ENCODE measurements at places on chromosomes 11 and 22.

DNA sequence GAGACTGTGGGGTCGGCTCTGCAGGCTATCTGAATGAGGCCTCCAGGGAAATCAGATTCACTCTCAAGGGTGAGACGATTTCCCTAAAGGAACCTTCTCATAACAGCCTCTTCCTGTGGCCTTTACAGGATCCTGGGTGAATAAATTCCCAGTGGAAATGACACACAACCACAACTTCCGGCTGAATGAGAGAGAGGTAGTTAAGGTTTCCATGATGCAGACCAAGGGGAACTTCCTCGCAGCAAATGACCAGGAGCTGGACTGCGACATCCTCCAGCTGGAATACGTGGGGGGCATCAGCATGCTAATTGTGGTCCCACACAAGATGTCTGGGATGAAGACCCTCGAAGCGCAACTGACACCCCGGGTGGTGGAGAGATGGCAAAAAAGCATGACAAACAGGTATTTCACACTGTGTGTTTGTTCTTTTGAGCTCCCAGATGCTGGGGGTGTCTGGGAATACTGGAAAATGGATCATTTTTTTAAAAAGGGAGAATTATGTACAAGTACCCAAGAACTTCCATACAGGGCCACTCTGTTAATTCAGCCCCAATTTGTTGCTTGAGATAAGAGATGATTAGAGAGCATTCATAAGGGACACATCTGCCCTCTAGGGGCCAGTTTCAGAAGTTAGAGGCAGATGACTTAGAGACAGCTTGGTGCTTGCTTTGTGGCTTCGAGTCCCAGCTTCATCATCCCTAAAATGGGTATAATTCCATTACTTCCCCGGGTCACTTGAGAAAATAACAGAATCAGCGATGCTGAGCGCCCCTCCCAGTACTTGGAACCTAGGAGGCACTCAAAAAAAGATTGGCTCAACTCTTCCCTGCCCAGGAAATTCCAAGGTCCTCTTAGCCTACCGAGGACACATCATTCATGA is 10.2 kb downstream of the SERPIND1 start:
- DNase-seq: peak; percentile 69

GRCh38 chr11:81174646-81175330 is 1558.9 kb downstream of the FAM181B start:
- DNase-seq: no peak

DNA sequence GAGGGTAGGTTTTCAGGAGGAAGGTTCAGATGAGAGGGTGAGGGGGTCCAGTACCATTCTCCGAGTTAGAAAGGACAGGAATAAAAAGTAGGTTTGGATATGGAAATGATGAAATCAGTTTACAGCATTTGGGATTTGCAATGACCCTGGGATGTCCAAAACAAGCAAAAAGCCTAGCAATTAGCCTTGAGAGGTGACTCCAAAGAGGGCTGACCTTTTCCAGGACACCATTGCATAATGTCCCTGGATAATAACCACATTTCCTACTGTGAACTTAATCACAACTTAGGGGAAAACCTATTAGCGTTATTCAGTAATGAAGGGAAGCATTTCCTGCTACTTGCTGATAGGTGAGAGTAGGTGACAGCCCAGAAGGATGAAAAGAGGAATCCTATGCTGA is 101.4 kb upstream of the ARHGAP42 start:
- no peak for DNase-seq

GRCh38 chr22:27903805-27904473 is 15.1 kb downstream of the PITPNB start:
- no peak for DNase-seq

- DNase-seq: no peak
These were observed 24.0 kb downstream of the TCP11L1 start for GRCh38 chr11:33063326-33063881.

DNA sequence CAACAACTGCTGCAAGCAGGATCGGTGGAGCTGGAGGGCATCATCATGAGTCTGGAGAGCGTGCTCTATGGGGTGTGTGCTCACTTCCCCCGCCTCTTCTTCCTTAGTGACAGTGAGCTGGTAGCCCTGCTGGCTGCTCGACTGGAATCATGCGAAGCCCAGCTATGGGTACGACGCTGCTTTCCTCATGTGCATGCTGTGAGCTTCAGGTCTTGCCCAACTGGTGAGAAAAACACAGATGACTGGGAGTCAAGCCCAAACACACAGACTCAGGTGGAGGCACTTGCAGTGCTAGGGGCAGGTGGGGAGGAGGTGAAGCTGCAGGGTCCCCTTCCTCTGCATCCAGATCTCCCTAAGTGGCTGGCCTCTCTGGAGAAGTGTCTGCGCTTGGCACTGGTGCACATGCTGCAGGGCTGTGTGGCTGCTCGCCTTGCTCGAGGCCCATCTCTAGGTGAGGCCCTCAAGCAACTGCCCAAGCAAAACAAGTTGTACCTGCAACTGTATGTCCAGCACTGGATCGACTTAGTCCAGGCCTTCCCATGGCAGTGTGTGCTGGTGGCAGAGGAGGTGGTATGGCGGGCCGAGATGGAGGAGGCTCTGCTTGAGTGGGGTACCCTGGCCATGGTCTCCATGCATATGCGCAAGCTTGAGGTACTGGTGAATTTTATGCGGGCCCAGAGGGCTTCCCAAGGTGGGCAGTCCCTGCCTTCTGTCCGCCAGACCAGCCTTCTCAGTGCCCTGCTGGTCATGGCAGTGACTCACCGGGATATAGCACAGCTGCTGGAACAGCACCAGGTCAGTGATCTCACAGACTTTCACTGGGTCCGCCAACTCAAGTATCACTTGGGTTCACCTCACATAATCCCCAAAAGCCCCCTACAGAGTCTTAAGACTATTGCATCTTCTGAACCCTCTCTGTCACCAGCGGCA is 48.1 kb downstream of the DNHD1 start:
- DNase-seq: no peak

- no peak for DNase-seq
These were observed 319.3 kb upstream of the B3GAT1 start for GRCh38 chr11:134731213-134731961.

DNA sequence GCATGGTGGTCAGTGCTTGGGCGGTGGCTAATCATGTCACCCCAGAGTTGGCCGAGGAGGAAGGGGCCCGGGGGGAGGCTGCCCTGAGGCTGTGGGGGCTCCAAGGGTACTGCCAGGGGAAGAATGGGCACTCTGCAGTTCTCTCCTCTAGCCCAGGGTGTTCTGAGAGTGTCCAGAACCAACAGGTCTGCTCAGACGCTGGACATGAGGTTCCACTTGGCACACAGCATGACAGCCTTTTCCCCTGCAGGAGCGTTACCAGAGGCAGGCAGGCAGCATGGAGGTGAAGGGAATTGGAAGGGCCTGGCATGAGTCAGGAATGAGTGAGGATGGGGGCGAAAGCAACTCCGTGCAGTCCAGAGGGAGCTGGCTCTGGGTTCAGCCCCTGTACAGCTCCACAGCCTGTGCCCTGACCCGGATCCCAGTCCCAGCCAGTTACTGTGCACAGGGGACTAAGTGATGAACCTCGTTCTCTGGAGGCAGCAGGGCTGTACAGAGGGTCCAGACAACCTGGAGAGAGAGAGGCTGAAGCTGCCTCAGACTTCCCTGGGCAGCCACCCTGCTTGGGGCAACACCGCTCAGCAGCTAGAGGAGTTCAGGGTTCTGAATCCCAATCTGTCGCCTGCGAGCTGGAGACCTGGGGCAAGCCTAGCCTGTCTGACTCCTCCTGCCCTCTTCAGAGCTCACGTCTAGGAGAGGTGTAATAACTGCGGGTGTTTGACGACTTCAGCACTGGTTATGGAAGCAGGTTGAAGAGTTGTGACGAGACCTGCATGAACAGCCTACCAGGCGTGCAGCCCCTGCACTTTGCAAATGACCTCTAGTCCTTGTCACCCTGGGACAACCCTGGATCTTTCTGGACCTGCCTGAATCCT is 14.7 kb upstream of the TUB start:
- DNase-seq: no peak

GRCh38 chr11:118715837-118716260 is 36.4 kb upstream of the TREH start:
- DNase-seq: peak; percentile 27

GRCh38 chr11:12219757-12220156 is 109.4 kb downstream of the MICAL2 start:
- DNase-seq: no peak

GRCh38 chr22:35379146-35379993 is 1.5 kb upstream of the HMOX1 start:
- DNase-seq: no peak

DNA sequence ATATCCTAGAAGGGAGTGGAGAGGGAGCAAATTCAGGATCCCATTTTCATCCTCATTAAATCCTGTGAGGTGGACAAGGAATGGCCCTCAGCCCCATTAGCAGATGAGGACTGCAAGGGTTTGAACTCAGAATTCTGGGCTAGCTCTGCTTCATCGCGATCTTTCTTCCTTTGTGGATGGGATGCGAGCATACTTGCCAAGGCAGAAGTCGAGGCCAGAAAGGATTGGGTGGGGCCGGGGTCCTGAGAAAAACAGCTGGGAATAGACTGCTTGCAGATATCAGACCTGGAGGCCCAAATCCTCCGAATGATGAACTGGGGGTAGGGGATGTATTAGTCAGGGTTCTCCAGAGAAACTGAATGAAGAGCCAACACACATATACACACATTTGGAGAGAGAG is 179.0 kb downstream of the CHST1 start:
- no peak for DNase-seq

DNA sequence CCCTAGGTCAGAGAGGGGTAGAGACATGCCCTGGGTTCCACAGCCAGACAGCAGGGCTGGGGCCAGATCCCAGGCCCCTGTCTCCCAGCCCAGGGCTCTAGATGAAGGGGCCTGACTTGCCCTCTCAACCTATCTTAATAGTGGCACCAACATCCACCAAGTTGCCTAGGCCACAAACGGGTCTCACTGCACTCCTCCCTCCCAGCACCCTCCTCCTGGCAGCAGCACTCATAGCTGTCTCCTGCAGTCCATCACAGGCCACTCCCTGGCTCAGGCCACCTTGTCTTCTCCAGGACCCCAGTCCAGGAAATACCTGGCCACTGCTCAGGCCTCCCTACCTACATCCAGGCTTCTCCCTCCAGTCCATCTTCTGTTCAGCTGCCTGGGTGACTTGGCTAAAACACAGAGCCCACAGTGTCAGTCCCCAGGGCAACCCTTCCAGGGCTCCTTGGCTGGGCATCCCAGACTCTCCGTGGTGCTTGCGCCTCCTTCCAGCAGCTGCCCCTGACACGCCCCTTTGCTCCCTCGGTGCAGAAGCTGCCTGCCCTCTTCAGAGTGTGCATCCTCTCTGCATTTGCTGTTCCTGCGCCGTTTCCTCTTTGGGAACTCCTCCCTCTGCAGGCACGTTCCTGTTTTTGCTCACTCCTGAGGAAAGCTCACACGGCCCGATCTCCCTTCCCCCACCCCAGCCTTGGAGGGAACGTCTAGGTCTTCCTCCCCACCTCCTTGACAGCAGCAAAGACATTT is 40.5 kb downstream of the LRRC32 start:
- DNase-seq: no peak
